Neural crest cell (in vitro differentiated cells): ENCODE measurements at places on chromosomes 6 and 20.
A peak's percentile ranks its signal among the peaks of the same experiment; 100 is the strongest.

- DNase-seq, result no peak
These were observed 29.2 kb downstream of the FRMD1 start for GRCh38 chr6:168049706-168050224.

DNA sequence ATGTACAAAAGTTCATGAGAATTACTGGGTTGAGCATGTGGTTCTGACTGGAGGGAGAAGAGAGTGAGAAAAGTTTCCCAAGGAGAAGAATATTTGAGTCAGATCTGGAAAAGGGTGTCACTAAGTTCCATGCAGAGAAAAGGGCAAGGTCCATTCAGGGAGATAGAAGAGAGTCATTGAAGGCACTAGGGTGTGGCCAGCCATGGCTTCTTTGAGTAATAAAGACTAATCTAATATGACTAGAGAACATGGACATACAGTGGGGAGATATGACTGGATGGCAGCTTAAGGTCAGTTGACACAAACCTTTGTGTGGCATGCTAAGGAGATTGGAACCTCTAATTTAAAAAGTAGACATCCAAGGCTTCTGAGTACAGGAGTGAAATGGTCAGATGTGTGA is 10.7 kb upstream of the SLC17A4 start:
- no peak for DNase-seq

- DNase-seq, result no peak
These were observed 45.3 kb upstream of the SMIM8 start for GRCh38 chr6:87277123-87277522.

GRCh38 chr6:170433163-170434116 is 119.7 kb downstream of the PSMB1 start:
- no peak for DNase-seq

GRCh38 chr6:11013721-11014070 is 30.4 kb downstream of the ELOVL2 start:
- no peak for DNase-seq

DNA sequence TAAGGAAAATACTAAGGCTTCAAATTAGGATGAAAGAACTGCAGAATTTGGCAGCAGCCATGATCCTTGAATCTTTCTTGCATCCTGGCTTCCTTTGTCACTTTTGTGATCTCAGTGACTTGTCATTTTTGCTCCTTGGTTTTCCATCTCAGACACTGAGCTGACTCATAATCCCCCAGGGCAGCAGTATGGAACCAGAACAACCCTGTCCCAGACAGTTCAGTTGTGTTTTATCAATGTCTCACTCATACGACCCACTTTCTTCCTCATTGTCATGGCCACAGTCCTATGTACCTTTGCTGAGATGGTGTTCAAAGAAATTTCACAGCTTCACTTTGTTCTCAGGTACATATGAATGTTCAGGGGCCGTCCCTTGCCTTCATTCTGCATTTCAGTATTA is 488.5 kb upstream of the BTBD3 start:
- DNase-seq, result no peak

DNA sequence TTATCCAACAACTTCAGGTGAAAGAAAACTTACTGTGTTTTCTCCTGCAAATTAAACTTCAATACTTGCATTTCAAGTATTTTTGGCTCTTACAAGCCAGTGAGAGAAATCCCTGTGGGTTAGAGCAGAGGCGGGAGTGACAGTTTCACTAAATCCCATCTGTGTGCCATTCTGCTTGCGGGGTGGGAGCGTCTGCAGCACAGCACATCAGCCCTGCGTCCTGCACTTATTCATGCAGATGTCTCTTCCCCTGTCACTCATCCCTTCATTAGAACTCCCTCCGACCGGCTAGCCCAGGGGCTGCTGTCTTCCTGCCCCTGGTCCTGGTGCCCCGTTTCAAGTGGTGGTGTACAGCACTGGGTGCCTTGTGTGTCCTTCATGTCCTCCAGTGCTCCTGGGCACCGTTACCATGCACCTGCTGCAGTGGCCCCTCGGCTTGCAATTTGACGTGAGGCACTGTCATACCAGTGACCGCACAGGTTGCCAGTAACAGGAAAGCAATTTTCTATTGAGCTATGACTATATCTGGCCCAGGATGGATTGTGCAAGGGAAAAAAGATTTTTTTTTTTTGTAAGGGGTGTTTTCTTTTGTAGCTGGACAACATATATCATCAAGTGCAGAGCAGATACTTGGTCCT is 59.4 kb downstream of the INSM1 start:
- no peak for DNase-seq

DNA sequence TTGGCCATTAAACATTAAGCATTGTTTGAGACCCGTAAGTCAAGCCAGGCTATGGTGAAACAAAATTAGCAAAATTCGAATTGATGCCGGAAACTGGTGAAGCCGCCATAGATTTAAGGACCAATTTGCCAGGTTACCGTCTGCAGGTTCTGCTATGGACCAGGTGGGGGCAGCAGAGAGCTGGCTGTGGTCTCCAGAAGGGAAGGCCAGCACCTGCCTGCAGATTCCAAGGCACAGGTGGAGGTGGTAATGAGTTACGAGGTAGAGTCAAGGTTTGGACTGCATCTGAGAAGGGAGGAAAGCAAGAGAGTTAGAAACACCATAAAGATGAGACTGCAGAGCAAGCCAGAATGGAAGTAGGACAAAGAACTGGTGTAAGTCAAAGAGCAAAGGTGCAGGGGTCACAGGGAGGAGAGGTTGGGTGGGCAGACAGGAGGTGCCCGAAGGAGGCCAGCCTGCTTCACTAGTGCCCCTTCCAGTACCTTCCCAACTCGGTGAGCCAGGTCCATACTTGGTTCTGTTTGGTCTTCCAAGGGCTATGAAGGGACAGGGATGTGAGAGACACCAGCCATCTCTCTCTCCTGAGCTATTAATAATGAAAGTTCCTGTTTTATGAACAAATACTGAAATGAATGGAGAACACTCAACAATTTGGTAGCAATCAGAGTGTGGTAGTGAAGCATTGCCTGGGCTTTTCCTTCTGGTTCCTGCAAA is 131.6 kb upstream of the ESR1 start:
- peak; percentile 35 for DNase-seq

DNA sequence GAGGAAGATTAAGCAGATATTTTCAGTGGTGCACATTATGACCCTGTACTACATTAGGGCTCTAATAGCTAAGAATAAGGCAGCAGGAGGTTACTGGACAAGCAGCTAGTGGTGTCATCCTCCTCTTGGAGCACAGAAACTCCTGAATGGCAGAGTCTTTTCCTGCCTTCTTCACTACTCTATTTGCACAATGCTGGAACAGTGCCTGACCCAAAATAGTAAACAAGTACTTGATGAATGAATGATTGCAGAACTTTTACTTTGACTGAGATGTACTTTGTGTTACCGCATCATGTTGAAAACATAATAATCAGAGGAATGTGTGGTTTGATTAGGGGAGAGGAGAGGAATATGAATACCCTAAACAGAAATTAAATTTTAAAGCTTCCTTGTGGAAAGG is 30.0 kb upstream of the UST start:
- no peak for DNase-seq
